ENCODE measurements at places on chromosomes 11 and 22. TPM values are rescaled to one million over a fixed set of nuclear protein-coding genes. Genes with fewer than 3 reads are reported as not detected.

CARD16 gene
- 5.2 TPM for total RNA-seq

TMPRSS5 gene
- total RNA-seq, result under 0.01 TPM

APOA1 gene
- total RNA-seq, result 0.62 TPM

FAM227A gene
- 2.4 TPM for total RNA-seq

TMPRSS13 gene
- under 0.01 TPM for total RNA-seq
